Stomach (tissue), 19 donors: ENCODE measurements at places on chromosomes 13 and 19.

- DNase-seq = no peak
These were observed 707 bp upstream of the KLK8 start for GRCh38 chr19:51002089-51002532.

DNA sequence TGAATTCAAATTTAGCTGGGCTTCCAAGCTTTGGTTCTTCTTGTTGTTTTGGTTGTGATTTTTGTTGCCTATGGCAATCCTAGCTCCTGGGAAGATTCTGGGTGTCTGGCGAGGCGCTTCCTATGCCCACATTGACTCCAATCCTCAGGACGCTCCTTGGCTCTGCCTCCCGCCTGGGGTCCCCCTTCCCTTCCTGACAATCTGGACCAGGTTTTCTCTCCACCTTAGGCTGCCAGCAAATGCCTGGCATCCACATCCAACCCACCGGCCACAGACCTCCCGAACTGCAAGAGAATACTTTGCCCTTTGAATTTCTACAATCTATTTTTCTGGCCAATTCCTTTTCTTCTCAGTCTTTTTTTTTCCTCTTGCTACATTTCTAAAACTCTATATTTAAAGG lies 186.9 kb upstream of the UBL3 start:
- DNase-seq = no peak

- no peak for DNase-seq
These were observed 83.0 kb downstream of the NUFIP1 start for GRCh38 chr13:44906230-44906629.

DNA sequence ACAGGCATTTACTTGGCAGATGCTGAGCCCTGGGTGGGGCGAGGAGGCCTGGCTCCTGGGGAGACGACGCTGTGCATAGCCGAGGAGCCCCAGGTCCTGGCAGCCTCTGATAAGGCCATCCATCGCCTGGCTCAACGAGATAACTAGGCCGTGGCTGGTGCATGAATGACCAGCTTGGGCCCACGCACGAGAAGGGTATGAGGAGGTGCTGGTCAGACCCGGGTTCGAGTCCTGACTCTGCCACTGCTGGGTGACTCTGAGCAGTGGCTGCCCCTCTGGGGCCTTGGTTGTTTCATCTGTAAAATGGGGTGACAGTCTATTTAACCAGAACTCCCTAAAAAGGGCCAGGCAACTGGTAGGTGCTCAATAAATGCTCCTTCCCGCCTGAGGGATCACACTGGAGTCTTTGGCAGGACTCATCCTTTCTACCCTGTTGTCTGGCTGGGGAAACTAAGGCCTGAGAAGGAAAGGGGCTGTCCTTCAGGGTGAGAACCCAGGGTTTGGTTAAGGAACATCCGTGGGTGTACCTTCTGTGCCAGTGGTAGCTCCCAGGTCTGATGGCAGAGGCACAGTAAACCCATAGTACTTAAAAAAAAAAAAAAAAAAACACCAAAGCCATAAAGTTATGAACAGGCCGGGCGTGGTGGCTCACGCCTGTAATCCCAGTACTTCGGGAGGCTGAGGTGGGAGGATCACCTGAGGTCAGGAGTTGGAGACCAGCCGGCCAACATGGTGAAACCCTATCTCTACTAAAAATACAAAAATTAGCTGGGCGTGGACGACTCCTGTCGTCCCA lies 8.1 kb upstream of the ARRDC2 start:
- DNase-seq = peak; percentile 51

DNA sequence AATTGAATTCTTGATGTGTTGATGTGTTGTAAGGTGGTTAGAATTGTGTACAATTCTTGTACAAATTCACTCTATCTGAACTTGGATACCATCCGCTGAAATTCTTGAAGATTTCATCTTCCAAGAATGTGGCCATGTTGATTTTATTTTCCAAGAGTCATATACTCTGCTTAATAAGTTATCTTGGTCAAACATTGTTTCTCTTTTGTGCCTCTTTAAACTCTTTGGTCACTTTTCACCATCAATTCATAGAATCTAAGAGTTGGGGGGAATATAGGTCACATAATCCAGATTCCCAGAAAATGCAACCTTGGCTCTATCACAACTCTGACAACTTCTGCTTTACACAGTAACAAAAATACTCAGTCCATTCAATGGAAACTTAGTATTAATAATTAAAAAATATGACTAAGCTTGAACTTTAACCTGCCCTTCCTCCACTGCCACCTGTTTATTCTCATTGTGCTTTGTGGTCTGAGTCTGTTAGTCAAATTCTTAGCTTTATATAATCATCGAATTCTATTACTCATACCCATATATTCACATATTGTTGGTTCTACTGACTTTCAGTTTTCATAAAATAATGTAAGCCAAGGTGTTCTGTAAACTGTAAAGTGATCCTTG lies 373.2 kb downstream of the LMO7 start:
- no peak for DNase-seq

DNA sequence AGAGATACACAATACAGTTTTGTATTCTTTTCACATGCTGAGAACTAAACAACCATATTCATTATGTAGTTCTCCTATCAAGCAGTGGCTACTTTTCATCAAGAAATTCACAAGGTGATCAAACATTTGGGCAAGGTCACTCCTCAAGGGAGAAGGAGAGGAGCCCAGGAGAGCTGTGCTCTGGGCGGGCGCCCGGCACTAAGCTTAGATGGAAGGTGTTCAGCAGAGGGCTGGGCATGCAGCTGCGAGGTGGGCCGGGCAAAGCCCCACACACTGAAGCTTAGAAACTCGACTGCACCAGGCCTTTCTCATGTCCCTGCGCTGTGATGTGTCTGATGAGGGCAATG lies 30.4 kb upstream of the SPACA7 start:
- no peak for DNase-seq

DNA sequence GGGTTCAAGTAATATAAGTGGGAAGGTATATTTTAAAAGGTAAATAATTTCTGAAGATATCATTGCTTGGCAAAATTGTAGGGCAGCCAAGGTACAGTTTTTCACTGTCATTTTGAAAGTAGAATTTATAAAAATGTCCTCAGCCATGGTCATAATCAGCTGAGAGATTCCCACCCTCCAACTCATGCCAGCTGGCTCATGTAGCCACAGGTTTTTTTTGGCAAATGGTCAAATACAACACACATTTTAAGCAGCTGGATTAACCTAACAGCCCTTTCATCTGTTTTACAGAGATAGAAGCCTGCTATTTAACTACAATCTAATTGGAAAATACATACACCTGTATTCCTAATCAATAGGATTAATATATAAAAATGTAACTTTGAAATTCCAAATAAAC lies 619.2 kb upstream of the SGCG start:
- DNase-seq = peak; percentile 5

- no peak for DNase-seq
These were observed 712.7 kb downstream of the UQCRFS1 start for GRCh38 chr19:28500296-28500695.

DNA sequence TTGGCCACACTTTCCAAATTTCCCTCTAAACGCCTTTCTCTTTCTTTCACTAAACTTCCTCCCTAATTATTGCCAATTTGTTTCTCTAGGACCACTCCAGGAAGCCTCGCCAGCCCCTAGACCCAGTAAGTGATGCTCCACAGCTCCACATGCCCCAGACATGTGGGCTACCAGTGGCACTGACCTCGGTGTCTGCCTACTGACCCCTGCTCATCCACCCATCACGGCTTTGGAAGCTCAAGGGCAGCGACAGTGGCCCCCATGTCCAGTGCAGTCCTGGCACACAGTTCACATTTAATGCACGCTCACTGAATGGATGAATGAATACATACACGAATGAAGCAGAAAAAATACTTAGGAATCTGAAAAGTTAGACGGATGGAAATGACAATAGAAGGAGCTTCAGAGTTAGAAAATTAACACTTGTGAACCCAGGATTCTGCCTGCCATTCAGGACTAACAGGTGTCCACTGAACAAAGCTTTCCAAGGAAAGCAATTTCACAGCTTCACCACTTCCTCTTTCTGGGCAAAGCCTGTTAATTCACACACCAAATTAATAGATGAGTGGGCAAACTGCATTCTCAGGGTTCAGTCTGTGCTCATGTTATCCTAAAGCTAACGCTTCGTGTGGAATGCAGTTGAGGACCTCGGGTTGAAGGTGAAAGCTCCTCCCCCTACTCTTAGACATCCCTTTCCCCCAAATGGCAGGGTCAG lies 50.9 kb downstream of the CCDC70 start:
- DNase-seq = no peak

GRCh38 chr13:111484141-111484925 lies 163.9 kb downstream of the TEX29 start:
- DNase-seq = peak; percentile 17

DNA sequence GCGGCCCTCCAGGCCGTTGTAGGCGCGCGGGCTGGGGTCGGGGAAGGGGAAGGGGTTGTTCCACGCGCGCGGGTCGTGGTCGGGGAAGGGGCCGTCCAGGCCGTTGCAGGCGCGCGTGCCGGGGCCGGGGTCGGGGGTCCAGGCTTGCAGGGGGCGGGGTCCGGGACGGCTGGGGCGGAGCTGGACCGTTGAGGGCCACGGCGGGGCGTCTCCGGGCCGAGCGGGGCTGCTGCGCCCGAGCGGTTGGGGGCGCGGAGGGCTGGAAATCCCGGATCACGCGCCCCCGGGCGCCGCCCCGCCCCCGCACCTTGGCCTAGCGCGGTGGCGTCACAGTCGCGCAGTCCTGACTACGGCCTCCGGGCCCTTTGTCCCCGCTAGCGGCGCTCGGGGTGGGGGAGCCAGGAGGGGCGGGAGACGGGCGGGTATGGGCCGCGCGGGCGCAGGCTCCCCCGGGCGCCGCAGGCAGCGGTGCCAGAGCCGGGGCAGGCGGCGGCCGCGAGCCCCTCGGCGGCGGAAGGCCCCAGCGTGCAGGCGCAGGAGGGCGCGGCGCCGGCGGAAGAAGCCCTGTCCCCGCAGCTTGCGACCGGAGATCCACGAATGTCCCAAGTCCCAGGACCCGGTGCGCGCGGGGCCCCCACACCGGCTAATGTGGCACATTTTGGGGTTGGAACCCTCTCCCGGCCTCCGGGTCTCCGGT lies 665 bp downstream of the GPX4 start:
- DNase-seq = peak; percentile 94

GRCh38 chr13:59653916-59654315 lies 509.8 kb downstream of the DIAPH3 start:
- no peak for DNase-seq

GRCh38 chr13:40599124-40599523 lies 67.3 kb downstream of the FOXO1 start:
- DNase-seq = no peak

DNA sequence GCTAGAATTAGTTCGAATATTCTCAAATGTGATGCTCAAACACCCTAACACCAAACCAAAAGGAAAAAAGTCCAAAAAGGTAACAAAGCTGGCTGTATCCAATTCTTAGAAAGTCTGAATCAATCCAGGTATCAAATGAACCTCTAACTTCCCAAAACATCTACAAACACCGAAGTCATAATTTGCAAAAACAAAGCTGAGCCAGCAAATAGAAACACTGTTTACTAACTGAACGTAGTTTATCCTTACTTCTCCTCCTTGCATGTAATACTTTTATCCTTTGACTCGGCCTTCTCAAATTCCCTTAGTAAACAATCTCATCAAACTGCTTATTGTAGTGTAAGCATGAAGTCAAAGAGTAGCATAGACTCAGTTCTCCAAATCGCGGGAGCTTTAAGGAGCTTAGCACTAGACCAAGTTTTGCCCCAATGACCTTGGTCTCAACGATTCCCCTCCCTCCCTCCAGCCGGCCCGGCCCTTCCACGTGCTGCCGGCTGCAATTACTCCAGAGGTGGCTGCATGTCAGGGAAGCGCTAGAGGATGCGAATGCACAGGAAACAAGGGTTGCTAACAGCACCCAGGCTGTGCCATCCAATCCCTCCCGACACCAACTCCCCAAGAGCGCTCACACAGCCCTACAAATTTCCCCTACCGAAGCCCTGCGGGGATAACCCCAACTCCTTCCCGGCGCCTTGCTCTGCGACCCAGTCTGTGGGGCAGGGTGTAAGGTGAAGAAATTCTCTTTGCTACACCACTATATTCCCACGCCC lies 693 bp downstream of the XPO4 start:
- peak; percentile 70 for DNase-seq
